ENCODE measurements at places on chromosomes 6 and 20. TPM values are rescaled to one million over a fixed set of nuclear protein-coding genes. Genes with fewer than 3 reads are reported as not detected.

WFDC10B gene
- not detected for total RNA-seq

LY86 gene
- total RNA-seq, result 1.2 TPM

TBXT gene
- total RNA-seq, result not detected

ENPP5 gene
- 3.0 TPM for total RNA-seq

GNMT gene
- 0.77 TPM for total RNA-seq

CLIC5 gene
- 285 TPM for total RNA-seq

SLC22A3 gene
- 1.0 TPM for total RNA-seq

DNA sequence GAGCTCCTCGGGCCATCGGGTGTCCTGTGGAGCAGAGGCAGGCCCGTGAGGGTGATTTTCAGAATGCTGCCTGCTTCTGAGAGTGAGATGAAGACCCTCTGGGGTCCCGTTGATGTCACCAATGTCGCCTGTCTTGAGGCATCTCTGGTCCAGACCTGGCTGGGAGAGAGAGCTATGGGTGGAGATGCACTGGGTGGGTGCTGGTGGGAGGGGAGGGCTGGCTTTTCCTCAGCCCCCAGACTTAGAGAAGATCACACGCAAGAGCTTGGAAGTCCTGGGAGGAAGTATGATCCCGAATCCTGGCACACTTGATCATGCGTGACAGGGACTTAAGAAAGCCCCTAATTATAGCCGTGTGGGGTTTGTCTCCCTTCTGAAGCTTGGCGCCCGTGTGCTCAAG lies 103.2 kb upstream of the CD93 start:
- H3K4me1 ChIP-seq, result peaks cover 12% of the 10 kb centered on the region
- H3K4me3 ChIP-seq, result no peak overlapping the region
- no peaks in the 10 kb centered on the region for H3K27me3 ChIP-seq
- H3K27ac ChIP-seq, result no peak overlapping the region
- DNase-seq, result no peak
- H3K36me3 ChIP-seq, result no peaks in the 10 kb centered on the region

GRCh38 chr20:44495802-44496481 lies 20.3 kb downstream of the TTPAL start:
- H3K27me3 ChIP-seq, result no peaks in the 10 kb centered on the region
- H3K27ac ChIP-seq, result no peak overlapping the region
- DNase-seq, result no peak
- H3K4me1 ChIP-seq, result peaks cover 16% of the 10 kb centered on the region
- H3K36me3 ChIP-seq, result peaks cover 98% of the 10 kb centered on the region
- H3K4me3 ChIP-seq, result no peak overlapping the region

DNA sequence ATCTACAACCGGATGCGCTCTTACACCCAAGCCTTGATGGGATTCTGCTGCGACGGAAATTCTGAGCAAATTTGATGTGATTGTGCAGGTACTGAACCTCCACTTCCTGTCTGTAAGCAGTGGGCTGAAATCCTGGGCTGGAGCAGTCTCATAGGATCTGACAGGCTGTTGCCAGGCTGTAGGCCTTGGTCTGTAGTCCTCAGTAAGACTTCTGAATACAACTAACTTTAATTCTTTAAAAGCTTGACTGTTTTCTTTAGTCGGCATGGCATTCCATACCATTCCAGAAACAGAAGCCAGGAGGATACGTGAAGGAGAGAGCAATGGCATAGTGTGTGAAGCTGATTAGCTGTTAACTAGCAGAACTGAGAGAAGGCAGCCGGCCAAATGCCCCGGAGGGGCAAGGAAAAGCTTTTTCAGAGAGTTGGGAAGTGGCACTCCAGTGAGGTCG lies 68.3 kb downstream of the ADTRP start:
- no peak for DNase-seq
- no peak overlapping the region for H3K4me3 ChIP-seq
- H3K27ac ChIP-seq, result no peak overlapping the region
- peaks cover 31% of the 10 kb centered on the region for H3K4me1 ChIP-seq
- H3K27me3 ChIP-seq, result no peaks in the 10 kb centered on the region

- peaks cover 8% of the 10 kb centered on the region for H3K4me1 ChIP-seq
- DNase-seq, result no peak
- H3K27ac ChIP-seq, result no peak overlapping the region
- H3K36me3 ChIP-seq, result no peaks in the 10 kb centered on the region
- no peaks in the 10 kb centered on the region for H3K27me3 ChIP-seq
- H3K4me3 ChIP-seq, result no peak overlapping the region
Observed at GRCh38 chr6:96939007-96939805, 14.7 kb downstream of the KLHL32 start.

GRCh38 chr20:19045371-19045770 lies 167.1 kb upstream of the SLC24A3 start:
- H3K27ac ChIP-seq, result no peak overlapping the region
- no peaks in the 10 kb centered on the region for H3K36me3 ChIP-seq
- peaks cover 32% of the 10 kb centered on the region for H3K4me1 ChIP-seq
- H3K27me3 ChIP-seq, result no peaks in the 10 kb centered on the region

DNA sequence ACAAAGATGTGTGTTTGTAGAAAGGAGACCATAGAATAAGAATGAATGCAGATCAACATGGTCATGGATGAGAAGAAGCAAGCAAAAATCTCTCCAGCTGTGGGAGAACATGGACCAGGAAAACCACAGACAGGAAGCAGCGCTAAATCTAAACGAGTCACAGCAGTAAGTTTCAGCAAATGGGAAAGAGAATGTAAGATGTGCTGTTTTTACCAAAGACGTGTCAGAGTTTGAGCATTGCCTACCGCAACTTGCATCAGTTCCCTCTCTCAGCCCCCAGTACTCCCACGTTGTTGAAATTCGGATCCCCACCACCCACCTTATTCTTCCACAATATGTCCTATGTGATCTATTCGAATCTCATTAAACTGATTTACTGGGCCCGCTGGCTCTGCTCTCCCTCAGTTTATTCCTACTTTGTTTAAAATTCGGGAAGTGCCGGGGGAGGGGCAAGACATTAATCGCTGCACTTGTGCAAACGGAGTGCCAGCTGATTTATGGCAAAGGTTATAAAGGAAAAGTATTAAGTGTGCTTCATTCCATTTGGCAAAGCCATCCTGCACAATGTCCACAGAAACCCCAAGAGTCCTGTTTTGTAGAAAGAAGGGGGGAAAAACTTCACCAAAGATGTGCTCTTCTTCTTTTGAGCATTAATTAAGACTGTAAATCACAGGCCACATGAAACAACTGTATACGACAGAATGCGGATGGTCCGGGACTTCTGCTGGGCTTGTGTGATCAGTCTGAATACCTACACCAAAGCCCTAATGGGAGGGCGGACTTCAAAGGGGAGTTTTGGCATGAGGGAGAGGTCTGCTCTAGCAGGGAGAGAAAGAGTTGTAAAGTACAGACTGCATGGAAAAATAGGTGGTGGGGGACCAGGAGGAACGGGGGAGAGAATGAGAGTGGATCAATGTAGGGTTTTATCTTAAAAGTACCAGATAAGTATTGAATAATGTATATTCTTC lies 59.1 kb upstream of the PRDM1 start:
- no peaks in the 10 kb centered on the region for H3K4me1 ChIP-seq
- H3K36me3 ChIP-seq, result no peaks in the 10 kb centered on the region
- H3K27me3 ChIP-seq, result peaks cover 19% of the 10 kb centered on the region
- H3K4me3 ChIP-seq, result no peak overlapping the region

DNA sequence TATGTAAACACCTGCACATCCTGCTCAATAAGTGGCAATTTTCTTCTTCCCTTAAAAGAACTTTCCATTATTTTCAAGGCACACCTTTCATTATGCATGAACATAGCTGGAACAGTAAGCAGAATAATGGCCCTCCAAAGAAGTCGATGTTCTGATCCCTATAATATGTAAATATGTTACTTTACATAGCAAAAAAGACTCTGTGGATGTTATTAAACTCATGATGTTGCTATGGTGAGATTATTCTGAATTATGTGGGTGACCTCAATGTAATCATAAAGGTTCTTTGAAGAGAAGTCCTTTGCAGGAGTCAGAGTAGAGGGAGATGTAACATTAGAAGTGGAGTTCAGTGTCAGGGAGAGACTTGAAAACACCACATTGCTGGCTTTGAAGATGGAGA lies 299.9 kb upstream of the PLN start:
- DNase-seq, result no peak
- no peak overlapping the region for H3K4me3 ChIP-seq
- no peak overlapping the region for H3K27ac ChIP-seq
- H3K4me1 ChIP-seq, result no peaks in the 10 kb centered on the region
- H3K27me3 ChIP-seq, result no peaks in the 10 kb centered on the region
- no peaks in the 10 kb centered on the region for H3K36me3 ChIP-seq

DNA sequence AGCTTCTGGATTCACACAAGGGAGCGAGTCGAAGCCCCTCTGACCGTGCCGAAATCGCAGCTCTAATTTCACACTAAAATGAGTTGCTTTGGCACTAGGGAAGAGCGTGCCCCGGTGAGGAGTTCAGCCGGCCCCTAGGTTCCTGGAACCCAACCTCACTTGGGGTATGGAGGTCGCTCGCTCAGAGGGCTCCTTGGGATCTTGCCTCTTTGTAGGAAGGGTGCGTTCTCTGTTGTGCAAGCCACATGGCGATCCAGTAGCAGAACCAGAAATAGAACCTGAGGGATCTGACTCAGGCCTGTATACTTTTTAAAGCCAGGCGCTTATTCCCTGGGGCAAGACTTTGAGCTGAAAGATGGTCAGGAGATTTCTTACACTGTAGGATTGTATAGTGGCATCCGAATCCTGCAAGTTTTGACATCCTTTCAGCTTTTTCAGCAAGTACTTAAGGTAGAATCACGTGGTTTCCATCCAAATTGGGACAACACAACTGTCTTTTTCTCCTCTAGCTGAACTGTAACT lies 861 bp upstream of the RALGAPA2 start:
- DNase-seq, result no peak
- H3K27ac ChIP-seq, result peak overlapping the region; percentile 95
- peak overlapping the region; percentile 93 for H3K4me3 ChIP-seq
- H3K36me3 ChIP-seq, result no peaks in the 10 kb centered on the region
- H3K4me1 ChIP-seq, result peaks cover 36% of the 10 kb centered on the region
- H3K27me3 ChIP-seq, result no peaks in the 10 kb centered on the region

GRCh38 chr6:34465531-34466241 lies at the start of gene PACSIN1:
Gene PACSIN1 (plus strand): TSS chr6:34466076. CDS start chr6:34526306, 60,230 bp downstream.
- H3K27me3 ChIP-seq, result peaks cover 36% of the 10 kb centered on the region
- peak within 1 kb of the TSS; percentile 69 for H3K4me3 ChIP-seq
- peaks cover 17% of the 10 kb centered on the region for H3K4me1 ChIP-seq

DNA sequence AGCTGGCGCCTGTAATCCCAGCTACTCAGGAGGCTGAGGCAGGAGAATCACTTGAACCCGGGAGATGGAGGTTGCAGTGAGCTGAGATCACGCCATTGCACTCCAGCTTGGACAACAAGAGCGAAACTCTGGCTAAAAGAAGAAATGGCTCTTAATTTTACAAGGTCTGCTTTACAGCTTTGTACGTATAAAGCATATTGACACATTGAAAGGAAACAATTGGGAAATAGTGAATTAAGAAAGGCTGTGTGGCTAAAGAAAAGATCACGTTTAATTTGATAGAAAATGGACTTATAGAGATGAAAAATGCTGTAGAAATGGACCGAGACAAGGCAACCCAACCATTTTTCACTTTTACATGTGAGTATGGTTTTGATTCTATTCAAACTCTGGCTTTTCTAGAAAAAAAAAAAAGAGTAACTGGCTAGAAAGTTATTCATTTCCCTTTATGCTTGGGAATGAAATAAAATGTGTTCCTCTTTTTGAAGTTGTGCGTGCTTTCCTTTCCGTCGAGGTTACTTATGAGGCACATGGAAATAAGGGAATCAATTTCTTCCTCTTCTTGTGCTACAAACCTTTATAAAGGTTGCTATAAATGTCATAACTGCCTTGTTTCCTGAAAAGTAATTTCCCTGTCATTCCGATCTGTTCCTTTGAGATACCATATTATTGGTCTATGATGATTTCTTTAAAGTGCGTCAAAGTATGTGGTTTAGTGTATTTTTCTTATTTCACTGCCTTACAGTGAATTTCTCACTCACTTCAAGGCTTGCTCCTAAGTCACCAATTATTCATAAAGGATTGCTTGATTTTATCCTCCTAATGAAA lies 29.4 kb downstream of the PFDN4 start:
- no peaks in the 10 kb centered on the region for H3K4me1 ChIP-seq
- H3K27me3 ChIP-seq, result no peaks in the 10 kb centered on the region
- DNase-seq, result no peak
- no peak overlapping the region for H3K27ac ChIP-seq

- DNase-seq, result no peak
- H3K36me3 ChIP-seq, result no peaks in the 10 kb centered on the region
- no peak overlapping the region for H3K27ac ChIP-seq
- no peak overlapping the region for H3K4me3 ChIP-seq
Observed at GRCh38 chr6:77313595-77313994, 149.7 kb downstream of the HTR1B start.

GRCh38 chr6:16446273-16446672 lies 207.9 kb downstream of the GMPR start:
- no peak overlapping the region for H3K4me3 ChIP-seq
- no peak for DNase-seq
- no peak overlapping the region for H3K27ac ChIP-seq
- H3K36me3 ChIP-seq, result no peaks in the 10 kb centered on the region
- no peaks in the 10 kb centered on the region for H3K27me3 ChIP-seq

GRCh38 chr6:149234051-149234962 lies 83.2 kb upstream of the TAB2 start:
- no peak for DNase-seq
- no peak overlapping the region for H3K27ac ChIP-seq
- no peaks in the 10 kb centered on the region for H3K36me3 ChIP-seq
- H3K4me3 ChIP-seq, result no peak overlapping the region
- H3K4me1 ChIP-seq, result peaks cover 14% of the 10 kb centered on the region

- H3K4me1 ChIP-seq, result peaks cover 100% of the 10 kb centered on the region
- peak overlapping the region; percentile 71 for H3K27ac ChIP-seq
- peak overlapping the region; percentile 8 for H3K4me3 ChIP-seq
- H3K36me3 ChIP-seq, result peaks cover 6% of the 10 kb centered on the region
- no peaks in the 10 kb centered on the region for H3K27me3 ChIP-seq
Observed at GRCh38 chr20:1381753-1382591, 10.9 kb downstream of the FKBP1A start.

GRCh38 chr6:15184441-15184861 lies 61.4 kb upstream of the JARID2 start:
- no peaks in the 10 kb centered on the region for H3K27me3 ChIP-seq
- no peaks in the 10 kb centered on the region for H3K4me1 ChIP-seq
- H3K36me3 ChIP-seq, result no peaks in the 10 kb centered on the region
- no peak overlapping the region for H3K4me3 ChIP-seq

DNA sequence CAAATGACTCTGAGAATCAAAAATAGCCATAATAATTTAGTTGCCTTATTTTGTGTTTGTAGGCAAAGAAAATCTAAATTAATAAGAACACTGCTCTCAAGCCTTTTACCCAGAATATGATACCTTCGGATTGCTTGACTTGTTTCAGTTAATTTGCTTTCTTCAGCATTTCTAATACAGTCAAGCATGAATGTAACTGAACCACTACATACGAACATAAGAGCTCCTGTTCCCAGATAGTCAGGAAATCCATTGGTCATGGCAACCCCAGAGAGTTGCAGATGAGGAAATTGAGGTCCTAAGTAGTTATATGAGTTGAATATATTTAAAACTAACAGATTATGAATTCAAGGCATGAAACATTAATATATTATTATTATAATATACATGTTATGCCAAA lies 2.9 kb downstream of the FRK start:
- no peak overlapping the region for H3K27ac ChIP-seq
- H3K36me3 ChIP-seq, result no peaks in the 10 kb centered on the region
- no peak overlapping the region for H3K4me3 ChIP-seq
- H3K4me1 ChIP-seq, result peaks cover 22% of the 10 kb centered on the region

Data from left ventricle myocardium inferior (tissue), 1 donor.